ENCODE measurements at places on chromosomes 12 and 14.

GRCh38 chr12:47509398-47509851, 196.4 kb downstream of the RPAP3 start:
- peak; percentile 54 for DNase-seq

GRCh38 chr12:55789171-55789570, 28.4 kb downstream of the SARNP start:
- DNase-seq = no peak

- no peak for DNase-seq
Measured at GRCh38 chr12:32265951-32266350, 133.4 kb upstream of the FGD4 start.

GRCh38 chr12:101038289-101038871, 171.7 kb downstream of the SLC5A8 start:
- peak; percentile 9 for DNase-seq
